ENCODE measurements at places on chromosomes 12 and 14. TPM values are rescaled to one million over a fixed set of nuclear protein-coding genes. Genes with fewer than 3 reads are reported as not detected.
A peak's percentile ranks its signal among the peaks of the same experiment; 100 is the strongest.

The GPRC5D gene
- total RNA-seq = not detected

DNA sequence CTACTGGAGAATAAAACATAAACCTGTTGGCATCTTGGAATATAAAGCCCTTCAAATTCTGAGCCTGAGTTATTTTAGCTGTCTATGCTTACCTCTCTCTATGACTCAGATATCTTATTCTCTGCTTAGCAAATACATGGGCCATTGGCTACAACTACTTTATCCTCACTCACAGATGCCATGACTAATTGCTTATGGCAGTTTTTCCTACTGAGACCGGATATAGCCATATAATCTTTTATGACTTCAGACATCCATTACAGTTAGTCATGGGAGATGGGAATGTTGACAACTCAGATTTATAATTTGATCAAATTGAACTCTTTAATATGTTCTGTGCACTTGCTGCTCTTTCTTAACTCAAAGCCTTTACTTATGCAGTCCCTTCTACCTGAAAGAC is 502.4 kb upstream of the ATP2B1 start:
- no peak for DNase-seq

The OTOGL gene
- not detected for total RNA-seq

- DNase-seq = no peak
Measured at GRCh38 chr12:86914721-86915120, 658.5 kb upstream of the MGAT4C start.

DNA sequence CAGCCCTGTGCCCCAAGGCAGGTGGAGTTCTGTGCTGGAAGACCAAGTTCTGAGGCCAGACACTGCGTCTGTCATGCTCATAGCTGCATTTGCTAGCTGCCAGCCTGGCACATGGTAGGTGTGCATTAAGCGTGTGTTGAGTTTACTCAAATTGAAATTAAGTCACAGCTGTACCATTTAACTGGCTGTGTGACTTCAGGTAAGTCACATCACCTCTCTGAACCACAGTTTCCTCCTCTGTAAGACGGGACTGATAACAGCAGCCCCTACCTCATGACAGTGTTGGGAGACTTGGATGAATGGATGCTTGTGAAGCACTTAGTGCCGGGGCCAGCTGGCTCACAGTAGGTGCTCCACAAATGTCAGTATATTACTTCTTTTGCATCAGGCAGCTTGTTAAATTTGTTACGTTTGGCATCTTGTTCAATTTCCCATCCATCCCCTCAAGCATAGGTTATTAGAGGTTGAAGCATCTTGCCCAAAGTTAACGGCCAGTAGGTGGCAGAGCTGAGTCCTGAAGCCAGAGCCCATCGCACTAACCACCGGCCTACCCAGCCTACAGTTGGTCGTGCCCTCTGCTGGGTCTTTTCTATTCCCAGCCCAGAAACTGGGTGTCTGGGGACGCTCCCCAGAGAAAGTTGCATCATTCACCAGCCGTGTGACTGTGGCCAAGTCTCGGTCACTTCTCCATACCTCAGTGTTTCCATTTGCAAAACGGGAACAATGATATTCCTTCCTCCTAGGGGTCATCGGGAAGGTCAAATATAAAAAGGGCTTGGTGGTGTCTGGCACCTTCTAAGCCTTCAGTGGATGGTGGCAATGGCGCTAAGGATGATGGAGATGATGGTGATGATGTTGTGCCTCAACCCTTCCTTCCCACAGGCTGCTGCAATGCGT is 4.5 kb downstream of the DAO start:
- peak; percentile 28 for DNase-seq

GRCh38 chr14:51576117-51576430 is 75.6 kb upstream of the FRMD6 start:
- DNase-seq = no peak

GRCh38 chr14:69780092-69780491 is 13.2 kb downstream of the SRSF5 start:
- no peak for DNase-seq

DNA sequence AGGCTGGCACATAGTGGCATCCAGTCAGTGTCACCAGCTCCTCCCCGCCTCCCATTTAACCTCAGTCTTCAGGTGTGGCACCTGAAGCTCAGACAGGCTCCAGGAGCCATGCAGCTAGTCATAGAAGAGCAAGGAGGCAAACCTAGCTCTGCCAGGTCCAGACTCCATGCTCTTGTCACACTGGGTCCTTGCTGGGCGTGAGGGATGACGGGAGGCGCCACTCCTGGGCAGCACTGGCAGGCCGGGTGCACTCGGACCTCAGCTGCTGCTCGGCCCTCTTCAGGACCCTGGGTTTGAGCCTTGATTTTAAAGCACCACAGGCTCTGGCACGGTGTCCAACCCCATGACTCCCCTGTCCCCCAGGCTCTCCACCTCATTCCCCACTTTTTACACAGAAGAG is 24.1 kb downstream of the ITPK1 start:
- DNase-seq = no peak

DNA sequence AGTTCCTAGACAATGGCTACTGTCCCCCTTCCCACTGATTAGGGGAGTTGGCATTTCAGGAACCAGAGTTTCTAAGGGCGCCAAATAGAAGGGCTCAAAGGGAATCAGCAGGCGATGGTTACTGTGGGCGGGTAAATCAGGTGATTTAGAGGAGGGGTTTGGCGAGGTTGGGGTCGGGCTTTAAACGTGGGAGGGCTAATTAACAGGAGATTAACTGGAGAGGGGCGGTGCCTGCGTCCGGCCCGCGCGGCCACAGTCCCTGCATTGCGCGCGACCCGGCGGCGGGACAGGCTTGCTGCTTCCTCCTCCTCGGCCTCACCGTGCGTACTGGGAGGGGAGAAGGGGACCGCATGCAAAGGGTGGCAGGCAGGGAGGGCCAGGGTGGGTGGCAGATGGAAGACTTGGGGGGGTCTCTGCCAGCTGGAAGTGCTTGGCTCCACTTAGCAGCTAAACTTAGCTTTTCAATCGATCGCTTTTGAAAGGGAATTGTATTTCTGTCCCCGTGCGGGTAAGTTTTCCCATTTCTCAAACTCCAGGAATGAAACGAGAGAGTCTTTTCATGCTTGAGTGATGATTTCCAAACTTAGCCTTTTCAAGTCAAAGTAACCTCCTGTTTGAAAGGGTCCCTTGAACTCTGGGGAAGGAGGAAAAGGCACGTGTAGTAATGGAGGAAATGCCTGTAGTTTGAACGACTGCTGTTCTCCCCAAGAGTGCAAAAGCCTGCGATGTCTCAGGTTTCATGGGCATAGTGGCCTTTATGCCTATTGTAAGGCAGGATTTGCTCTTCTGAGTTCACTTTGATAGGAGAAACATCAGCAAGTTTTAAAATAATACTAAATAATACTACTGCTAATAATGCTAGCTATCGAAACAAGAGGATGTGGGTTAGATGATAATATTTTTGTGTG is at the start of gene MGST1:
Gene MGST1, plus strand, starts transcription at position 255 of the 908 bp plus-strand sequence. CDS start 6,608 bp downstream, outside the sequence.
- DNase-seq = peak; percentile 3

The LRP1-AS gene
- total RNA-seq = not detected

The NEUROD4 gene
- not detected for total RNA-seq

The ANKS1B gene
- total RNA-seq = not detected

DNA sequence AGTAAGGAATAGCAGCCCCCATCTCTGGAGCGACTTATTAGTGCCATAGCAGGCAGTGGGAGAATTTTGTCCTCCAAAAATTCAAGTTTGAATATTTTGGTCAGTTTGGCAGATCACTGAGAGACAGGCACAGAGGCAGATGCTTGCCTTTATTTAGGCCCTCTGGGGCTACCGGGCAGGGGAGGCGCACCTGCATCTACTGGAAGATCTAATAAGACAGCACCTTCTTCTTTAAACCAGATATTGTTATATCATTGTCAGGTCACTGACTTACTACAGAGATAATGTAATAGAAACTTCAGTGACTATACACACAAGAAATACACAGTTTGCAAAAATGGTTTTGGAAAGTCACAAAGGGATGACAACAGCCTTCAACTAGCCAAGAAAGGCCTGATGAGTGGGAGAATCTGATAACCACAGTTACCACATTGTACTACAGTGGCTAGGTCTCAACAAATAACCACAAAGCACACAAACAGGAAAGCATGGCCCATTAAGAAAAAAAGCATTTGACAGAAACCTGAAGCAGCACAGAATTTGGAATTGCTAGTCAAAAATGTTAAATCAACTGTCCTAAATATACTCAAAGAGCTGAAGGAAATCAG is 56.8 kb downstream of the CDK17 start:
- no peak for DNase-seq

DNA sequence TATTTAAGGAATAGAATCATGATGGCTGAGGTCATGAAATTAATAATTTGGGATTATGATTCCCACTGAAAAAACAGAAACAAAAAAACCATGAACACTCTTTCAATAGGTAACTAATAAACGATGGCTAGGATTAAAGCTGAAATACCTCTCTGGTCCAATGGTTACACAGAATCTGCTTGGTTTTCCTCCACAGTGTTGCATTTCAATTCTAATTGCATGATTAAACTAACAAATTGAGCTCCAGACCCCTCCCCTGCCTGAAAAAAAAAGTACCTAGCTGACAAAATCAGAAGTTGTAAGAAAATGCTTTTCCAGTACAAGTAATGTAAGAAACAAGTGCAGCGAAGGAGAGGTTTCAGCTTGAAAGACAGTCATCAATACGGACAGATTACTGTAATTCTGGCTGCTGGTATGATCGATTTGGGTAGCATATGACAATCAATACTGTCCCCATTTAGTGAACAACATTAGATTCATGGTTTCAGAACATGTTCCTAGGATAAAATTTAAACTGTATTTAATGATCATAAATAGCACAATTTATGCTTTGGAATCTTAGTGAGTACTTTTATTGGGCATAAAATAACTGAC is 32.0 kb downstream of the INSM2 start:
- no peak for DNase-seq

- DNase-seq = no peak
Measured at GRCh38 chr14:72709916-72710611, 183.8 kb downstream of the DPF3 start.

DNA sequence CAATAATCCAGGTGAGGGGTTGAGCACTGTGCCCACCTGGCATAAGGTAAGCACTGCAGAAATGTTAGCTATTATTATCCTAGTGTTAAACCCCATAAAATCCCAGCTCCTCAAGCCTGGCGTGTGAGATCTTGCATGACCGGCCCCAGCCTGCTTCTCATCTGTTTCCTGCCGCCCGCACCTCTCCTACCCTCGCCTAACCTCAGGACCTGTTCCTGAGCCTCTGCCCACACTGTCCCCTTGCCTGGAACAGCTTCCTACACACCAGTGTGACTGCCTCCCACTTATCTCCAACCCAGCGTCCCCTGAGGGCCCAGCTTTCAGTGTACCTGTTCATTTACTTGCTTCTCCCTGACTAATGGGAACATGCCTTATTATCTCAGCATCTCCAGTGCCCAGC is 24.7 kb downstream of the ISCA2 start:
- DNase-seq = no peak

DNA sequence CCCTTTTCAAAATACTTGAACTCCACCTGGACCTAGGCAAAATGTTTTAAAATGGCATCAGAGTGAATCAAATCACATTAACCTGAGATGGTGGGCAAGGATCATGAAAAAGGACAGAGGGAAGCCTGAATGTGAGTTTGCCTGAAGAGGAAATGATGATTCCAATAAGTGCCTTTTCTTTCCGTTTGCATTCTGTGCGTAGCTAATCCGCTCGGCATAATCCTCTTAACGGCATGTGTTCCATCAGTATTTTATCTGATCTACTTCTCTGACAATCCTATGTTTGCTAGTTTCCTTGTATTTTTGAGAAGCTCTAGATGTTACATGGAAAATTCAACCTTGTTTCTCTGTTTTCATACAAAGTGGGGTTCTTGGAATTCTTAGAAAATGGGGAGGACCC is 354.6 kb downstream of the NRXN3 start:
- no peak for DNase-seq

The AMHR2 gene
- total RNA-seq = not detected

GRCh38 chr12:54131641-54132280 is 57.0 kb downstream of the SMUG1 start:
- DNase-seq = no peak

DNA sequence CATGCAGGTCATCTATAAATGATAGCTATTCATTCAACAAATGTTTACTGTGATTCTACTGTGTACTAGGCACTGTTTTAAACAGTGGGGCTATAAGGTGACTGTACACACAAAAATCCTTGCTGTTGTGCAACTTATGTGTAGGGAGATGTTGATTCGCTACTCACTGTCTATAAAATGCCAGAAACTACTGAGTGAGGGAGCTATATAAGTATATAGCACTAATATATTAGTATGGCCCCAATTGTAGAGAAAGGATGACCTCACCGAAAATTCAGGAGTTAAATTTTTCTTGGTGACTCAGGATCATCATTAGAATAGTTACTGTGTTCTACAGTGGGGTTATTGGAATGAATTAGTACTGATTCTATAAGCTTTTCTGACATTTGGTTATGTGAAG is 117.4 kb downstream of the TGFB3 start:
- DNase-seq = no peak

The PTCSC3 gene
- not detected for total RNA-seq

The CISTR gene
- total RNA-seq = not detected

GRCh38 chr14:102798926-102799325 is 21.7 kb downstream of the TRAF3 start:
- no peak for DNase-seq

Measured in G401 (cell line).